B cell (primary cell): ENCODE measurements at places on chromosomes 13 and 19.

- no peak for DNase-seq
Measured at GRCh38 chr19:17118957-17119356, 43.4 kb downstream of the MYO9B start.

GRCh38 chr19:18399008-18399407 is 1.6 kb upstream of the LRRC25 start:
- no peak for DNase-seq

- peak; percentile 59 for DNase-seq
Measured at GRCh38 chr19:41997121-41997850, 3.3 kb upstream of the ATP1A3 start.

- DNase-seq, result peak; percentile 71
Measured at GRCh38 chr13:49533591-49534269, 38.0 kb downstream of the PHF11 start.

DNA sequence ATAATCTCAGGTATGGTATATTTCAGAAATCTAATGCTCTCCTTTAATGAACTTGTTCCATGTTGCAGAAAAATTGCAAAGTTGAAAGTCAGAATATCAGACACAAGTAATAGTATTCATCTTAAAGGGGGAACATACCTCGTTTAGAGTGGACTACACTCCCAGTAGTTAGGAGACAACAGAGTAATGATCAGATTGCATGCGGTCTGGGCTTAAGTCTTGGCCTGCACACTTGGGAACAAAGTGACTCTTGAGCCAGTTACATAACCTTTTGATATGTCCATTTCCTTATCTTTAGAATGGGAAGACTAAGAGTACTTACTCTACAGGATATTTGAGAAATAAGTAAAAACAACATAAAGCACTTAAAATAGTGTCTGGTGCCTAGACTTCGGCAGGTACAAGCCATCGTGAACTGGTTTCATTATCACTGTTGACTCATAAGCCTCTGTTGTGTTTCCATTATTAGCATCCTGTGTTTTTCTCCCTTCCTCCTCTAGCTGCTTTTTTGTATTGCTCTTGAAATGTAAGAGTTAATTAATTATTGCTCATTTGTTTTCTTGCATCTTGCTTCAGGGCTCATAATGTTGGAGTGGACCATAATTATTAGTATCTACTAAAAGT is 53.0 kb downstream of the DPY19L3 start:
- no peak for DNase-seq

GRCh38 chr19:15404097-15404779 is 14.6 kb downstream of the AKAP8L start:
- no peak for DNase-seq
